ENCODE measurements at places on chromosomes 1 and 21.

GRCh38 chr21:34176448-34176847, 103.1 kb downstream of the MRPS6 start:
- DNase-seq, result no peak

GRCh38 chr1:229114315-229114714, 156.6 kb upstream of the RAB4A start:
- DNase-seq, result no peak

DNA sequence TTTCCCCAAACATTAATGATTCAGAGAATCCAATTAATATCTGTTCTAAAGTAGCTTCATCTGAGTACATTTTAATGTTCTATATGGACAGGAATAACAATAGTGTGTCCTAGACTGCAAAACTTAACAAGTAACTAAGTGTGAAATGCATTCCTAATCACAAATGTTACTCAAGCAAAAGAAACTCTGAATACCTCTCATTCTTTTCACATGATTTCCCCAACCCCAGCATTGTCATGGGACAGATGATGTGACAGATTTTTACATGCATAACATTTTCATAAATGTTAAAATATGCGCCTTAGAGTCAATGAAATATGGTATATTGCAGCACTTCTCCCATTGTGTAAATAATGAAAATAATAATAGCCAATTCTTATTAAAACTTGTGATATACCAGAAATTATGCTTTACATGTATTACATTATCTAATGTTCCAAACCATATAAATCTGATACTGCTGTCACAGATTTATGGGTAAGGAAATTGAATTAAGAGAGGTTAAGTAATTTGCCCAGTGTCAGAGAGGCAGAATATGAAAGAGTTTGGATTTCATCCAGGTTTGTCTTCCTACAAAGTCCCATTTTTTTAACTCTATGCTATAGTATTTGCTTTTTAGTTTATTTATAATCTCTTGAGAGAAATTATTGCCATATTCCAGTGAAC, 269.4 kb downstream of the LRRC7 start:
- no peak for DNase-seq

GRCh38 chr1:84146411-84147032, 2.5 kb downstream of the PRKACB start:
- no peak for DNase-seq

DNA sequence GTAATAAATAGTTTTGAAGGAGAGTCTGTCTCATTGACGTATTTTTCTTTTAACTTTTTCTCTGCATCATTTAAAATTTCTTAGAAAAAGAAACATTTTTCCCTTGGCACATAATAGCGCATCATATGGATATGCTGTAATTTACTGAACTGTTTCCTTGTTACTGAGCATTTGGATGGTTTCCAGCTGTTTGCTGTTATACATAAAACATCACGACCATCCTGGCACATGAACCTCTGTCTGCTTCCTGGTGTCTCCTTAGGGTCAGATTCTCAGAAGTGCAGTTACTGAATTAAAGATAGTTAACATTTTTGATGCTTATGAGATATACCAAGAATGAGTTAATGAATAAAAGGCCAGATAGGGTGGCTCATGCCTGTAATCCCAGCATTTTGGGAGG, 67.2 kb downstream of the BACE2 start:
- DNase-seq, result no peak

DNA sequence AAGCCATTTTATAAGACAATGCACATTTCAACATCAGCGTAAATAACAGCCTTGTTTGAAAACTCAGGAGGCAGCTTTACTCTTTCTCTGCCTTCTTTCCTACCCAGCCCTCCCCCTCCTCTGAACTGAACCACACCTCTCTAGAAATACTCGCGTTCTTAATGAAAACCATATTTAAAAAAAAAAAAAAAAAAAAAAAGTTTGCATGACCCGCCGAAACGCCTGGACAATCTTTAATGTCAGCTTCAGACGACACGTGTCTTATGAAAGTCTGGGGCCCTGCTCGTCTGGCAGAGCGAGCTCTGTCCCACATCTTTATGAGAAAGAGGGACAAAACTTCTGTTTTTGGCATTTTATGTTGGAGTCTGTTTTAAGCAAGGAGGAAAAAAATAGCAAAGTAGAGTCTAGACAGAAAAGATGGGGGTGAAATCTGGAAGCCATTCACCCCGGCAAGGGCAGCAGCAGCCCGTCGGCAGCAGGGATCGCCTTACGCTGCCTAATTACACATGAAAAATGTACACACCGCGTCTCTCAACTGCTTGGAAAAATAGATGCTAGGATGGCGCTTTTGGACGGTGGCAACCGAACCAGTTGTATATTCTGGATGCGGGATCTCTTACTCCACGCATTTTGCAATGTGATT, 130.4 kb upstream of the ETS2 start:
- DNase-seq, result no peak

GRCh38 chr1:81549588-81550127, 251.1 kb upstream of the ADGRL2 start:
- DNase-seq, result no peak

DNA sequence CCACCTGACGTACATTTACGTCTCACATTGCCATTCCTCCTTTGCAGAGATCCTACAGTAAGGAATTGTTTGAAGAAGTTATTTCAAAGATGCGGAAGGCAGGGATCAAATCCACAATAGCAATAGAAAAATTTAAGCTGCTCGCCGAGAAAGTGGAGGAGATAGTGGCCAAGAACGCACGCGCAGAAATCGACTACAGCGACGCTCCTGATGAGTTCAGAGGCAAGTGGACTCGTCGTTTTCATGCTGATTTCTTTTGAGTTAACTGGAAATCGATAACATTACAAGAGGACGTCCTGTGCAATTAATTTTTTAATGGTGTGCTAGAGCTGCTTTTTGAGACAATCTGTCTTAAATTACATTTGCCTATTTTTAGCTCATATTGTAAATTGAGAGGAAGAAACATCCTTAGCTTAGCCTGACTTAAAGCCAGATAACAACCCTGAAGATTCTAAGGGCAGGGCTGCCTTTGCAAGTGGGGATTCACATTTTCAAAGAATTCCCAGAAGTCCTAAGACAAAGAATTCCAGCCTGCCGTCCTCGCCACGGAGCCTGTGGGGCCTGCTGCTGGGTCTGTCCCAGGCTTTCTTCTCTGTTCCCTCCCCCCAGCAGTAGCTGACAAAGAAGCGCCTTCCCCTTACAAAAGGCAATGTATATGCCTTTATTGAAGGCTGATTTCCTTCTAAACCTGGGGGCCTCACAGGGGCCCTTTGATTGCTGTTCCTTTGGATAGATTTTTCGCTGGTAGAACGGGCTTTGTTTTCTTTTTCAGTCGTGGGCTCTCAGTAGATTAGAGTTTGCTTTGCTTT, 31.6 kb upstream of the KIF1B start:
- no peak for DNase-seq

GRCh38 chr1:29785137-29785527, 548.8 kb downstream of the PTPRU start:
- DNase-seq, result no peak

GRCh38 chr1:22527555-22528296, 35.6 kb upstream of the EPHA8 start:
- DNase-seq, result no peak

GRCh38 chr21:44892536-44893277, 19.2 kb upstream of the PTTG1IP start:
- DNase-seq, result no peak

DNA sequence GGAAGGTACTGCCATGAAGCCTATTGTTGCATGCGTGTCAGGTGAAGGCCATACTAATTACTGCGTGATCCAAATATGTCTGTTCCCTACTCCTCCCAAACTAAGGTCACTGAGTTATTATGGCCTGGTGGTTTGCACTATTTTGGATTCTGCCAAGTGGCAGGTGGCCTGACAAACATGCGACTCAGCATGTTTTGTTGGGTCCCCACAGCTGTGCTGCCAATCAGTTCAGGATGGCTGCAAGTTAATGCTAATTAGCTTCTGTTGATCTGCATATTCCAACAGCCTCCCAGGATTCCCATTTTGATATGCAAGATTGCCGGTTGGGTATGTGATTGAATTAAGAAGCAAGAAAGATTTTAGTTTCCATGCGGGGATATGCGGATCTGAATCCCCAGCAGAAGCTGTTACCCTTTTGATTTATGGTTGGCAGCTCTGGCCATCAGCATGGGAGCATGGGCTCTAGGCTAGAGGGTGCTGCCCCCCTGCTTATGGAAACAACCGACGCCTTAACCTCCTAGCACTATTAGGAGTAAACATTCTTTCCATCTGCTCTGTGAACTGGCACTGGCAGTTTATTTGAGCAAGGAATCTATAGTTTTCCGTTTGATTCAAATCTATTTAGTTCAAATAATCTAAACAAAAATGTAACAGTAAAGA, 429.8 kb upstream of the C1orf87 start:
- DNase-seq, result no peak

- DNase-seq, result no peak
These were observed 9.1 kb upstream of the LUZP1 start for GRCh38 chr1:23177438-23178380.

- no peak for DNase-seq
These were observed 241.4 kb downstream of the HHIPL2 start for GRCh38 chr1:222306512-222306911.

DNA sequence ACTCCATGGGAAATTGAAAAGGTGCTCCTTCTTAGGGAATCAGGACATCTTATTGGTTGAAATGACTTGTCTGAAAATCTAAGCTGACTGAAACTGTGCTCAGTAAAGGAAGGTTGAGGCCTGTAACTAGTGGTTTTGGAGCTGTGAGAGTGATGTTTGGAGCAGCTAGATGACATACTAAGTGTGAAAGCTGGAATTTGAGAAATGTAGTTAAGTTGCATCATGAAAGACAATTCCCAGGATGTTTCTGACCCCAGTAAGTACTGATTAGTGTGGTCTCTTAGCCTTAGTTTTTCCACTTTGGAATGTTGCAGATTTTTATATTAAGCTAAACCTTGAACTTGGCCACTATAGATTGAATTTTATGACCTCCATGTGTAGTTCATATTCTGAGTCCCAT, 154.9 kb downstream of the PAPPA2 start:
- no peak for DNase-seq

- DNase-seq, result no peak
These were observed 11.7 kb downstream of the ST3GAL3 start for GRCh38 chr1:43719063-43719462.

- no peak for DNase-seq
These were observed 3.0 kb upstream of the DMRTA2 start for GRCh38 chr1:50426108-50426700.

DNA sequence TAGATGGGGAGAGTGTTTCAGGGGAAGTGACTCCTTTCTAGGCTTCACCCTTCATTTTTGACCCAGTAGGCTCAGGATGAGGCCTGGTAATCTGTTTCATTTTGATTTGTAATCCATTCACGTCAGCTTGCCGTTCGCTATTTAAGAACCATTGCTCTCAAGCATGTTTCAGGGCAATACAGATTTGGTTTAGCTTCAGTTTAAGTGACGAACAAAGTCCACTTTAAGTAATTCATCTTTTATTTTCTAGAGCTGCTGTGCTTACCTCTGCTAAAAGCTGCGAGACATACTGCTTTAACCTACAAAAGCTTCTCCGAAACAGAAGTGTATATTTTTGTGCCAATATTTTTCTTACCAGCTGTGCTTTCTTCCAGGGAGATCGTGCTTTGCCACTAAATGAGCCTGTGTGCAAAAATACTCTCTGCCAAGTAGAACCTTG, 8.9 kb upstream of the FMO3 start:
- no peak for DNase-seq

- no peak for DNase-seq
These were observed 214.7 kb upstream of the EDN2 start for GRCh38 chr1:41698916-41699860.

- DNase-seq, result no peak
These were observed 32.0 kb upstream of the TLR5 start for GRCh38 chr1:223175032-223175431.

GRCh38 chr1:68049941-68050878, at the start of gene DIRAS3:
Gene DIRAS3 (minus strand): TSS chr1:68050627. CDS start chr1:68047297, 3,330 bp downstream.
- DNase-seq, result no peak

- no peak for DNase-seq
These were observed 1.9 kb downstream of the CASQ1 start for GRCh38 chr1:160192234-160192633.

GRCh38 chr1:223770621-223771315, 58.4 kb downstream of the CAPN2 start:
- DNase-seq, result no peak

DNA sequence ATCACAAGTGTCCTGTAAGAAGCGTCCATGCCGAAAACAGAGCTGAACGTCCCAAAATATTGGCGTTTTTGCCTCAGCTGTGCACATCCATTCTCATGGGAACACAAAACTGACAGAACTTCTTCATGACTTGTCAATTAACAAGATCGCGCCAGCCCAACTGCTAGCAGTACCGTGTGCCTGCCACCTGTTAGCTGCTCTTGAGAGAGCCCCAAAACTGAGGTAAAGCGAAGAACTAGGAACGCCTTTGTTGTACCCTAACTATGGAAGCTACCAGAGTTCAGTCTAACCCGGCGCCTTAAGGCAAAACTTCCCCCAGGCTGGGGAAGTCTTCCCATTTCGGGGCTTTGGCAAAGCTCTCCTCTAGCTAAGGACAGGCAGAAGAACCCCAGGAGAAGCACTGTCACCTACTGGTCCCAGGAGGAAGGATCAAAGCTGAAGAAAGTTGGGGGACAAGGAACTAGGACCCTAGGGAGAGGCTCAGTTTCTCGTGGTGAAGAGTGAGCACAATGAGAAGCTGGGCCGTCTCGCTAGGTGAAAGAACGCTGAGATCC, 719 bp downstream of the EYA3 start:
- DNase-seq, result no peak

GRCh38 chr1:78005755-78006154, 1.0 kb downstream of the DNAJB4 start:
- no peak for DNase-seq

GRCh38 chr21:35909456-35910223, 150.7 kb downstream of the SETD4 start:
- no peak for DNase-seq

DNA sequence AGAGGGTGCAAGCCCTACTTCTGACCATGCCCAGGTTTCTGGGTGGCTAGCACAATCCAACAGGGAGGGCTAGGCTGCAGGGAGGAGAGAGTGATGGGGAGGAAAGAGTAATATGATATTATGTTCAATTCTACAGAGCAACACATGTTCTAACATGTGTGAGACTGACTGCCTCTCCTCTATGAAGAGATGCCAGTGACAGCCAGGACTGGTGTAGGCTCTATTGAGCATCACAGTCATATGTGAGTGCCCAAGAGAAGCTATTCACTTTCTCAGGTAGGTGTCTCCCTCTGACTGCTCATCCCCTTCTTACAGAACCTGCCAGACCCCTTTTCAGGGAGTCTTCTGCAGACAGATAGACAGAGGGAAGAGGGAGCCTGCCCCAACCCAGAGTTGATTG, 446.1 kb downstream of the SIPA1L2 start:
- peak; percentile 6 for DNase-seq

GRCh38 chr1:60709426-60709825, 372.9 kb upstream of the NFIA start:
- no peak for DNase-seq

DNA sequence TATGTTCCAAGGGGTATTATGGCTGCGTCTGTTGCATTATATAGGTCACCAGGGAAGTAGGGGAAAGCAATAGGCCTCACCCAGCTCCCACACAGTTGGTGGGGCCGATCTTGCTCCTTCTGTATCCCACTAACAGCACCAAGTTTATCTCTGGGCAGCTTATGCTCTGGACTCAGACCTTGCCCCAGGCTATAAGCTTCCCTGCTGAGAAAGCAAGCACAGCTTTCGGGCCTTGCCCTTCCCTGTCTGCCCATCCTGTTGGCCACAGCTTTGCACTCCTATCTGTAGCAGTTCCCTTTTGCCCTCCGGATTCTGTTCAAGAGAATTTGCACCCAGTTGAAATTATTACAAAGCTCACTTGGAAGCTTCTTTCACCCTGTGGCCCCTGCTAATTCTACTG, 12.9 kb downstream of the KCNE1 start:
- no peak for DNase-seq

- no peak for DNase-seq
These were observed 14.0 kb downstream of the SEMA6C start for GRCh38 chr1:151132335-151133017.
